T-cell (primary cell): ENCODE measurements at places on chromosomes 4 and X.

GRCh38 chrX:85244450-85245211 is 840 bp downstream of the ZNF711 start:
- no peak for DNase-seq

DNA sequence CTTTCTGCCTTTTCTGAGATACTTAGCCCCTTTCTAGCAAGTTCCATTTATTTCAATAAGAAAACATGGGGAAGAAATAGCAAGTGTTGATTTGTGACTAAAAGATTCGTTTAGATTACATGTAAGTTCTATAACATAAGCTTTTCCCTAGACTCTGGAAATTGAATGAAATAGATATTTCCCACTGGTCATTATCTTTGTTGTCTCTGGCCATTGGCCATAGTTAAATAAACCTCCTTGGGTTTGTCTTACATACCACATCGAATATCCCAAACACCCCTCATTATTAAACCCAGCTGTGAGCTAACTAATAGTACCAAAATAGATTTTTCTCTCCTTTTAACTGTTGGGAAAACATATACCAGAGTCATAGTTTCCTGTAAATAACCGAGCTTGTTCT is 534.8 kb downstream of the IQCM start:
- no peak for DNase-seq

GRCh38 chr4:6031846-6032245 is 13.6 kb upstream of the C4orf50 start:
- DNase-seq = no peak

DNA sequence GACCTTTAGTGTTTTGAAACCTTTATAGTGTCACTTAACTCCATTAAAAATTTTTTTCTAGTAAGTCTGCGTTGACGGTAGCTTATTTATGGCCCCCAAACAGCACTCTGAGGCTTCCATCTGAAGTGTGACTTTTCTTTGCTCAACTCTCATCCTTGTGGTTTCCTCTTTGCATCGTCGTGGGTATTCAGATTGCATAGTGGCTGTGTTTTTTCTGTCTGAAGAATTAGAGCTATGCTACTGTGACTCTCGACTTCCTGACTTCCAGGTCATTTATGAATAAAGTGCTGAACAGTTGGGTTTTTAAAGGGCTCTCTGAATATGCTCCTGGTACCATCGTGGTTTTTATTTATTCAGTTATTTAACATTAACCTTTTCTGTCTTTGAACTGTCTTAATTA is 44.9 kb downstream of the JADE1 start:
- peak; percentile 21 for DNase-seq

DNA sequence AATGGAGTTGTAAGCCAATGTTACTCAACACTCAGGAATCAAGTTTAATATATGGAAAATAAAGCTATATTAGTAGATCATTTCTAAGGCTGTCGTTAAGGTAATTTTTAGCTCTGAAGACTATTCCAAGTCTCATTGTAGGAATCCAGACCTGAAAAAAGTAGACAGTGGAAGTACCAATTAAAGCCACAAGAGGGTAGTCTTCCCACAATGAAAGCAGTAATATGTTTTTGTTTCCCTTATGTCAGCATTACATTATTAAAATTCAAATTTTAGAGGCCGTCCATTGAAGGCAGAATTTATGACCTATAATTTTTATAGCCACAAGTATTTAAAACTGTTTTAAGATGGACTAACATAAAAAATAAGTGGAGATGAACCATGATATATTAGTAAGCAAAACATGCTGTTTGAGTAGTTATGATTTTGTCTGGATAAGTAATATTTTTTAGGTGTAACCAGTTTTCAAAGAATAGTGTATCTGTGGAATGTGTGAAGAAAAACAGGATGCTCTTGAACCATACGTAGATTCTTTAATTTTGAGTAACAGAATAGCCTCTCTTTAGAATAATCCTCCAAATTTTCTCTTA is 372.6 kb upstream of the TECRL start:
- DNase-seq = no peak

DNA sequence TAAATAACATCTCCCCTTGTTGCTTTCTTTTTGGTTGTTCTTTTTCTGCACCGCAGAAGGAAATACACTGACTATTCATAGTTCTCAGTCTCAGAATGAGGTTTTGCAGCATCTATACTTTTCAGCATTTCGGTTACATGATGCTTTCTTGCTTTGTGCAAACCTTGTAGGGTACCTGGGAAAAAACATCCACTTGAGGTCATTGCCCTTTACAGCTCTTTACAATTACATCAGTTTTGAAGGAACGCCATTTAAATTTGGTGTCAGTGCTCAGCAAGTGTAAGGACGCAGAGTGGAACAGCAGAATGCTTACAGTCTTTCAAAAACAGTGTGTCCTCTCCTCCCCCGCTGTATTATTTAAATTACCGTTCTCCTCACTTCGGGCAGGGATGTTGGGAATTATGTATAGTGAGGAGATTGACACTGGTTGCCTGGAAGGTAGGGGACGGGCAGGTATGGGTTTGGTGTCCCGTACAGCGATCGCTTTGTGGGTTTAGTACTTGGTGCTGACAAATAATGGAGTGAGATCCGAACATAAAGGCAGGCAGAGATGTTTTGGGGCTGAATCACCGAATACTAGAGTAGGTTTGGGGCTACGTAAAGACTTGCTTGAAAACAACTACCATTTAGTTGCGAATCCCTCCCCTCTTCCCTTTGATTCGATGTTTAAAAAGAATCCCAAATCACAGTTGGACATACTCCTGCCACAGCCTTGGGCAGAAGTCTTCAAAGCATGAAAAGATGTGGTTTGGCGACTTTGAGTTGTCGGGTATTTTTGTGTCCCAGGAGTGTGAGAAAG is 2.0 kb upstream of the NKX3-2 start:
- no peak for DNase-seq

- no peak for DNase-seq
Measured at GRCh38 chr4:183941964-183942363, 36.9 kb downstream of the STOX2 start.

- no peak for DNase-seq
Measured at GRCh38 chr4:153222707-153223426, 18.6 kb downstream of the TRIM2 start.

GRCh38 chr4:74361671-74362070 is 3.3 kb upstream of the EREG start:
- DNase-seq = no peak

DNA sequence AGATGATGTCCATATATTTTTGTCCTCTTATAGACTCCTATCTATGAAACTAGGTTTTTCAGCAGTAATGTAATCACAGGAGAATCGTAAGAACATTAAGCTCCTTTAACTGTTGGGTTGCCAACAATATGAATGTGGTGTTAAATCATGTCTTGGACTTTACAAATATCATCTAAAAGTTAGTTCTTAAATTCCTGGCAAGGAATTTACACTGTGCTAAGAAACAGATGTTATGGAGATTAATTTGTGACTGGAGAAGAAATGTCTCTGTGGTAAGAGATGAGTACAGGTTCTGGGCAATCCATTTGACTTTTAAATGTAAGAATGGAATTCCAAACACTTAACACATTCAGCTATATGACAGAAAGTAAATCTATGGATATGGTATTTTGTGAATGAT is 34.6 kb downstream of the CNKSR2 start:
- no peak for DNase-seq

GRCh38 chr4:78707268-78707667 is 68.9 kb upstream of the BMP2K start:
- DNase-seq = no peak

DNA sequence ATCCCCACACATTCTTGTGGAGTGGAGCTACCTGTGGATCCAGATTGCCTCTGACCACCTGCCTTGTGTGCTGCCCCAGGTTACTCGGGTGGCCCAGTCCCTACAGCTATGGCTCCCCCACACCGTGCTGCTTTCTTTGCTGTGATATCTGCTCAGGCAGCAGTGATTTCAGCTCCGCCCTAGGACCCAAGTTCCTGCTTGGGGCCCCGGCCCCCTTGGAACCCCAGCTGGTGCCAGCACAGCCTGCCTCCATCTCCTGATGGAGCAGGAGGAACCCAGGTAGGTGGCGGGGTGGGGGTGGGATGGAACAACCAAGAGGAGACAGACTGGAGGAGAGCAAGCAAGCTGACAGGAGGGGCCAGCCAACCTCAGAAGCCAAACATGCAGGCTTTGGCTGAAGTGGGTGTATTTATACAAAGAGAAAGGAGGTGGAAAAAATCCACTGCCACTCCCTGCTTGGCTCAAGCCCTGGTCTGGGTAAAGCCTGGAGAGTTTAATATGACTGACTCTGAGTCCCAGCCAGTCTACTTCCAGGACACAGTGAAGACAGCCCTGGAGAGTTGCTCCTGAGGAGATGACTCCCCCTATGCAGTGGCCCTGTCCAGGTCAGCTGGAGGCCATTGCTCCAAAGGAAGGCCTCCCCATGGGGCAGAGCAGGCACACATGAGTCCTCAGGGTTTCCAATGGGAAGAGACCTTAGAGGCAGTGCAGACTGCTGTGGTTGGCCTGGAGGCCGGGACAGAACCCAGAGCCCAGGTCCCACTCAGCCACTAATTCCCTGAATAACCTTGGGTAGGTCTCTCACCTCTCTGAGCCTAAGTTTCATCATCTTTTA is 197.1 kb upstream of the MAMLD1 start:
- no peak for DNase-seq

DNA sequence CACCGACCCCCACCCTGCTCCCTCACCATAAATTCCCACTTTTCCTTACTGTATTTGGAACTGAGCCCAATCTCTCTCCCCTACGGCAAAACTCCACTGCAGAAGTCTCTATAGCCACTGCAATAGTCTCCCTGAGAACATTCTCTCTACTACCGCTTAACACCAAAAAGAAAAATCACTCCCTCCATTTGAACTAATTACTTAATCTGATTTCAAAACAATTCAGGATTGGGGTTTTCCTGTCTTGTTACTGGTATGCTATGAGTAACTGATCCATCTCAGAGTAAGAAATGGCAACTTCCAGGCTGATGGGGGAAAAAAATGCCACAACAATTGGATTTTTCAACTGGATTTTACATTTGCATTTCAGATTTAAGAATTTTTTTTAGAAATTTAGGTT is 5.8 kb downstream of the PAPSS1 start:
- DNase-seq = no peak

DNA sequence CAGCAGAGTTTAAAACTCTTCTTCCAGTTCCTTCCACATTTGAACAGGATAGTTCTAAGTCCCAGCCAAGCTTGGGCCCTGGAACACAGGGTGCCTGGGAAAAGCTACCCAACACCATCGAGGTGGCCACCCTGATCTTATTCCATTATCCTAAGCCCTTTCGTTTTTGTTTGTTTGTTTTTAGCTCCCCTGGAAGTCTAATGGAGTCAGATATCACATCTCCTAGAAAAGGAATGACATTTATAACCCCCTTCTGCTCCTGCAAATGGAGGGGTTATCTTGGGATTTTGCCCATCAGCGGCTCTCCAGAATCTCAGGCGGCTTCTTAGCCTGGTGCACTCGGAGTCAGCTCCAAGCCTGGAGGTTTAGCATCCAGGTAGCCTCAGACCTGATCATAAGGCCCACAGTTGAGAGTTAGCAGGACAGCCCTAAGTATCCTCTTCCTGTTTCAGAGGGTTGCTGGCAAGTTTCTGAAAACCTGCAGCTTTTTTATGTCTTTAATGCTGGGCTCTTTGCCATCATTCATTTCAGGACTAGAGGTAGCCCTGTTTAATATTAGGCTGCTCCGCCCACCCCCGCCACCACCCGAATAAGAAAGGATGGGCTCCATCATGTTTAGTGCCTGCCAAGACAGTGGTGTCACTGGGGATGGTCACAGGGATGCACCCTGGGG is 230.0 kb upstream of the LNX1 start:
- no peak for DNase-seq

GRCh38 chrX:51336584-51336983 is 4.0 kb downstream of the NUDT10 start:
- DNase-seq = no peak

DNA sequence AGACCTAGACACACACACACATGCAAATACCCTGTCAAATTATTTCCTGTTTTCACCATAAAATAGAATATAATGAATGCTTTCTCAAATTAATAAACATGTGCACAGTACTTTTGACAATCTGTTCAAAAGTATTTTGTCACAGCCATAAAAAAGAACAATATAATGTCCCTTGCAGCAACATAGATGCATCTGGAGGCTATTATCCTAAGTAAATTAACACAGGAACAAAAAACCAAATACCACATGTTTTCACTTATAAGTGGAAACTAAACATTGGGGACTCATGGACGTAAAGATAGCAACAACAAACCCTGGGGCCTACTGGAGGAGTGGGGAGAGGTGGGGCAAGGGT is 15.5 kb downstream of the RAB40A start:
- DNase-seq = no peak

DNA sequence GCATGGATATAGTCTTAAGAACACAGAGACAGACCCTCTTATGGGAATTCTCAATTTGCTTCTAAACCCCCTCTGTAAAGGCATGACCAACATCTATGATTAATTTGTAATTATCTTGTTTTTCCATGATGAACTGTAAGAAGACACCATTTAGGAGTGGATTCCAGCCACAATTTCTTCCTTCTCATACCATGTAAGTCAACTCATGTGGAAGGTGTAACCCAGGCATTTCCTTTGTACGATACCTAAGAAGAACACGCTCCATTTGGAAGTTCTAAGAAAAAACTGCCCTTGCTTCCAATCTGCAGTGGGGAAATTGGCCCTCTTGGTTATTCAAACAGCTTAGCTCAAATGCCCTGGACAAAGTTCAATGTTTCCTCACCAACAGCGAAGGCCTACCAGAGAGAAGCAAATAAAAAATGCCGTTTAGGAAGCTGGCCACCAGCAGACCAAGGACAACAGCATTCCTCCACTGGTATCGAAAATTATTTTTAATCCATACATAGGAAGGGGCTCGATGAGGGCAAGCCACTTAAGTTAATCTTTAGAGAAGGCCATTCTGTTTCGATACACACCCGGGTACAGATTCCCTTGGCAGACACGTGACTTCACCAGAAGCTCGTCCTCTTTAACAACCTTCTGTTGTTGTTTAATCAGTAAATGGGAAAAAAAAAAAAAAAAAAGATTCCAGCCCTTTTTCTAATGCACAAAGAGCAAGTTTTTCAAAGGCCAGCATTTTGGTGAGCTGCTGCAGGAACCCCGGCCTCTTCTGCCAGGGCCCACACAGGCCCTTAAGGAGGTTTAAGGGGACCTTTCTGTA is 2.6 kb downstream of the DHRSX start:
- no peak for DNase-seq

DNA sequence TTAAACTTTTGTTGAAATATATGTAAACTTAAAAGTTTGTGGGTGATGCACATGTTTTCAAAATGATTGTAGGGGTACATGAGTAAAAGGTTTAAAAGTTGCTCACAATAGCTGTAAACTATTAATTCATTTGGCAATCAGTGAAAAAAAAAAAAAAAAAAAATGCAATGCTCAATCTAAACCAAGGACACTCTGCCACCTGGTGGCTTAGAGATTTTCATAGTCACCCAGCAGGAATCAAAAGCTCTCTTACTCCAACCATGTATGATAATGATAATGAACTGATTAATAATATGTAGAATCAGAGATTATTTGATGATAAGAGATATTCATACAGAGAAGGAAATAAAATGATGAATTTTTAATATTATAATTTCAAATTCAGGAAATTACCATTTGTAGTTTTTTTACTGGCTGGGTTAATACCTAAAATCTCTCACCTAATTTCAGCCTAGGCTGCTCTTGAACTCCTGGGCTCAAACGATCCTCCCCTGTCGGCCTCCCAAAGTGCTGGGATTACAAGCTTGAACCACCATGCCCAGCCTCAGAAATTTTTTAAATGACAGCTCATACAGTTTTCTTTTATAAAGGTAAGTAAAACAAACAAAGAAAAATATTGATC is 46.9 kb upstream of the SLC25A4 start:
- peak; percentile 5 for DNase-seq
